ENCODE measurements at places on chromosomes 16 and 17.

- no peak for DNase-seq
Measured at GRCh38 chr16:72985148-72985941, 62.6 kb downstream of the ZFHX3 start.

DNA sequence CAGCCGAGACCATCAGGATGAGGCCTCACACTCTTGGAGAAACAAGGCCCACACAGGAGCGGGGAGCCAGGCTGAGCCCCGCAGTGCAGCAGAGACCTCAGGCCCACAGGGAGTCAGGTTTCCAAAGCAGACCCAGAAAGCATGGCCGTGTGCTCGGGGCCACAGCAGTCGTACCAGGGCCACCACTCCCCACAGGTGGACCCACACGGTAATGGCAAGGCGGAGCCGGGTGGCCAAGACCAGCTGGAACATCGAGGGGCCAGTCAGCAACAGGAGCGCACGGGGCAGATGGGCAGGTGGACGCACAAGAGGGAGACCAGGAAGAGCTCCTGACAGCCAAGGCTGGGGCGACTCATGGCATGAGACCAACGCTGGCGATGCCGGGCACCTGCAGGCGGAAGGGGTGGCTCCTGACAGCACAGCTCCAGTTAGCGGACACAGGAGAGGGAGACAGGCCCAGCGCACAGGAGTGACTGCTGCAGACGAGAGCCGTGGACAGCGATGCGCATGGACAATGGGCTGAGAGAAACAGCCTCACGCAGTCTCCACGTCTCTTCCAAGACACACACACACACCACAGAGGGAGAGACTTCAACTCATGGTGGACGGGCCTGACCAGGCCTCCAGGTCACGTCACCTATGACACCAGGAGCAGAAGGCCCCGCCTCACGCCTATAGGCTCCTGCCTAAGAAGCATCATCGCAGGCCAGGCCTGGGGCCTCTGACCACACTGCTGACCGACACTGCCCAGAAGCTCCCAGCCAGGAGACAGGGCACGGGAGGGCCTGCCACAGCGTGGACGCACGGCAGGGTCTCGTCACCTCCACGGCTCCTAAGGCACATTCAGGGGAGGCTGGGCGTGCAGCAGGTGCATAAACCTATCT is 58.6 kb downstream of the ZNF778 start:
- DNase-seq = no peak

GRCh38 chr17:82412535-82413520 is 5.3 kb upstream of the HEXD start:
- DNase-seq = no peak

DNA sequence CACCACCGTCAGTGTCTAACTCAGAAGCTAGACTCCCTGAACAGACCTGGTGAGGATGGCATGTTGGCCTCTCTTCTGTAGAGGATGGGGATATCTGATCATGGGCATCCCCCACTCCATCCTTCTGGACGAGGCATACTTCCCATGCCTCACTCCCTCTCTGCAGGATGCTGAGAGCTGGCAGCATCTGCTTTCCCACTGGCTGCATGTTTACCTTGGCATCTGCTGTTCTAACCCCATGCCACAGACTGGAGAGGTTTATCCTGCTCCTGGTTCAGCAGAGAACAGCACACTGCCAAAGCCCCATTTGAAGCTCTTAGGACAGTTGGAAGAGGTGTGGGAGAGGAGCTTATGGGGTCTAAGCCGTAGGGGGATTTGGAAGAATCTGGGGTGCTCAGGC is 46.0 kb downstream of the YPEL2 start:
- DNase-seq = peak; percentile 71

- no peak for DNase-seq
Measured at GRCh38 chr16:80390871-80391489, 149.8 kb upstream of the DYNLRB2 start.

GRCh38 chr17:34391241-34391640 is 28.2 kb upstream of the CCL1 start:
- DNase-seq = no peak

DNA sequence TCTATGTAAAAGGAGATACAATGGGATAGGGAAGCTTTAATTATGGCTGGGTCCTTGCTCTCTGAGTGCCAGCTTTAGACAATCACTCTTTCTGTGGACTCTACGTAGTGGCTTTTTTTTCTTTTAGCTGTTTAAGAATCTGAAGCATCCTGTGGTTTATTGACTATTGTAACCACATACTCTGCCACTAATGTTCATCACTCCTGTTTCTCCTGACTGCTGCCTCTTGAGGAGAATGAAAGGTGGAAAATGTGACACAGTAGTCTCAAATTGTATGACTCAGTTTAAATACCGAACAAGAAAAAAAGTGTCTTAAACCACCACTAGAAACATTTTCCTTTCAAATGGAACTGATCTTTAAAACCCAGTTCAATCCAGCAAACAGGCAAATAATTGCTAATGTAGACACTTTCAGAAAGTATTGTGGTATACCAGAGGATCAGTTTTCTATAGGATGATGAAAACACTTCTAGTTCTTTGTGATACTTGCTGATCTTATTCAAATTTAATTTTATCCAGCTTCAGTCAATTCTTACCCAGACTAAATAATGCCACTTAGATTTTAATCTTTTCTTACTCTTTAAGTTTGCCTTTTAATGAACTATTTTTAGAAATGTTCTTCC is 302.7 kb upstream of the PMFBP1 start:
- no peak for DNase-seq

GRCh38 chr17:59829217-59830006 is 63.3 kb downstream of the TUBD1 start:
- DNase-seq = no peak

DNA sequence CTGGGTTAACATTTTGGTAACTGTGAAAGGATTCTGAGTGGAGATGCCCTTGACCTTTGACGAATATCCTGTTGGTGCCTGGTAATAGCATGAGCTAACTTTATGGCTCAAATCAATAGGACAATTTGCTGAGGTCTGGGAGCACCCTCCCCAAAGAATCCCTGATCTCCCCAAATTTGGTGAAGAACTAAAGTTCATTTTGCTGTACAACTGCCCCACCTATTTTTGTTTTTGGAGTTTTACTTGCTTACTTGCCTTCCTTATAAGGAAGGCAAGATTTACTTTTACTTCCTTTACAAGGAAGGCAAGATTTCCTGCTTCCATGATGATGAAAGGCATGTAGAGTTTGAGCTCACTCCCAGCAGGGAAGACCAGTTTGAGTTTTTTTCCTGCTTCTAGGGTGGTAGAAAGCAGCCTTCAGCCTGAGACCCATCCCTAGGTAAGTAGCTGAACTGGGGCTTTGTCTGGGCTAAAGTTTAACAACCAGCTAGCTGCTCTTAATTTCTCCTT is 2.8 kb downstream of the KRTAP4-9 start:
- DNase-seq = no peak

GRCh38 chr16:89034573-89034961 is 57.6 kb upstream of the CBFA2T3 start:
- DNase-seq = no peak

- no peak for DNase-seq
Measured at GRCh38 chr17:63993368-63993985, 4.7 kb upstream of the PRR29 start.

GRCh38 chr17:51598824-51599223 is 338.5 kb downstream of the UTP18 start:
- no peak for DNase-seq

DNA sequence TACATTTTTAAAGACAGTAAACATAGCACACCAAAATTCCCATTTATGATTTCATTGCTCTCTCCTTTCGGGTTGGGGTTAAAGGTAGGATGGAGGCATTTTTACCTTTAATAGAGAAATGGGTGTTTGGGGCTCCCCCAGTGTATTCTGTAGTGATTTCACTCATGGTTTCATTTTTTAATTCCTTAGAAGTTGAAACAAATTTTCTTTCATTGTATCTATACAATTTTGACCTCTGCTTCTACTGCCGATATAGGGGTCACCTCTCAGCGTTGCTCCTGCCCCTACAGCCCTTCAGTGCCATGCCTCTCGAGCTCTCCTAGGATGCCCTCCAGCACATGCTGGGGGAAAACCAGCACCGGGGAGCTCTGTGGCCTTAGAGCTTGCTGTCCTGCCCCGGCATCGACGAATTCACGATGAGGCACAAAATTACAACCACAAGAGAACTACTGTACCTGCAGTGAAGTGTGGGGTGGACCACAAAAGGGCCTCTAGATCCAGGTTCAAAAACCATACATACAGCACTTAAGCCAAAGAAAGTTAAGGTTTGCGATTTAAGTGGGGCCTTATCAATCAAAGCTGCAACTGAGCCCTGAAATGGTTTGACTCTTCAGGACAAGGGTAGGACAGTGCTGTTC is 39.3 kb downstream of the LITAFD start:
- DNase-seq = no peak
